ENCODE measurements at places on chromosomes 3 and 15. TPM values are rescaled to one million over a fixed set of nuclear protein-coding genes. Genes with fewer than 3 reads are reported as not detected.

The GPR149 gene
- not detected for total RNA-seq

The CTDSPL2 gene
- total RNA-seq, result 87.5 TPM

The MNS1 gene
- total RNA-seq, result 0.85 TPM

The CCR3 gene
- 1.9 TPM for total RNA-seq

The GOLGA6L10 gene
- 4.2 TPM for total RNA-seq
